ENCODE measurements at places on chromosomes 12 and 14.

- DNase-seq, result peak; percentile 48
These were observed 316.8 kb downstream of the PAWR start for GRCh38 chr12:79373896-79374499.

- no peak for DNase-seq
These were observed 261.7 kb downstream of the AEBP2 start for GRCh38 chr12:19700969-19701368.

GRCh38 chr14:69049675-69050074 is 70.6 kb upstream of the ACTN1 start:
- no peak for DNase-seq

GRCh38 chr14:100679707-100680438 is 46.8 kb upstream of the DLK1 start:
- no peak for DNase-seq

DNA sequence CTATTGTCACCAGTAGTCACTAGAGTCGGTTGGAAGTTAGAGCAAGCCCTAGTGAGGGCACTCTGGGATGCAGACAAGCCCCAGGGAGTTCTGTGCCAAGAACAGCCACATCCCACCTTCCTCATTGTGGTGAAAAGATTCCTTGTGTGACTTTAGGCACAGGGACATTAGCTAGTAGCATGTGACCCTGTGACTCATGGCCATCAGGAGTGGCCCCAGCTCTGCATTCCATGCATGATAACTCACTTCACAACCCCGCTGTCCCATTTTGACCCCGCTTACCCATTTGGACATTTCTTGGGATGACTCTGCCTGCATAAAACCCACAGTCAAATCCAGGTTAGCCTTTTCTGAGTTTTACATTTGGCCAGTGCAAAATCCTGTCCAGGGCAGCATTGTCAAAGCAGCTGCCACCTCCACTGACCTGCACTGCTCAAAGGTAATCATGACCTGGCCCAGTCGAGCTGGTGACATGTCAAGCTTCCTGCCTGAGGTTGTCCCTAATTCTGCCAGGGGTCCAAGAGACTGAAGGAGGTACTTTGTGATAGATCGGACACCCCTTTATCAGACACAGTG is 430.5 kb downstream of the DPF3 start:
- DNase-seq, result no peak

GRCh38 chr12:22229652-22230279 is 104.7 kb downstream of the ST8SIA1 start:
- no peak for DNase-seq

DNA sequence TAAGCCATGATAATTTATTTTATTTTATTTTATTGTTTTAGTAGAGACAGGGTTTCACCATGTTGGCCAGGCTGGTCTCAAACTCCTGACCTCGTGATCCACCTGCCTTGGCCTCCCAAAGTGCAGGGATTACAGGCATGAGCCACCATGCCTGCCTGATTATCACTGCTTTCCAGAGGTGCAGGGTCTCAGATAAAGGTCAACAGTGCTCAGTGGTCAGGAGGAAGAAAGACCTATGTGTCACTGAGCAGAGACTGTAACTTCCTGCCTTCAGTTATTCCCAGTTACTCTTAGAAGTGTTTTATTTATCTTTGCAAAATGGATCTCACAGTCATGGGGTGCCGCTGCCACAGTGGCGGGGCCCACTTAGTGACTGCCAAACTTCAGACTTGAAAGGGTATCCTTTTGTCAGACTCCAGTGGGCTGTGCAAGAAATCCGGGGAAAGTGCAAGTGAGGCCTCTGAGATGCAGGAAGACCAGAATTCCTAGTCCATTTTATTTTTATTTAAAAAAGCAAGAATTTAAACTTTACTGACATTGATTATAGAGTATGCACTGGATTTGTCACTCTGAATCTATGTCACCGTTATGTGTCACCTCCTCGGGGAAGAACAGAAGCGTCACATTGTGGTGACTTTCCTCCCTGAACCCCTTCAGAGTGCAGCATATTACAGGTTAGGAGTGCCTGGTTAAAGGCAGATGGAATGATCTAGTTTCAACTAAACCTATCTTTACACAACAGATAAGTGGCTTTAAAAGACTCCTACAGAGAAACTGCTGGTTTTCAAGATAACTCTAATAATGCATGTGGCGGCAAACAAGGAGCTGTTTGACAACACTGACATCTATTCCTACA is 59.1 kb upstream of the BICD1 start:
- no peak for DNase-seq

DNA sequence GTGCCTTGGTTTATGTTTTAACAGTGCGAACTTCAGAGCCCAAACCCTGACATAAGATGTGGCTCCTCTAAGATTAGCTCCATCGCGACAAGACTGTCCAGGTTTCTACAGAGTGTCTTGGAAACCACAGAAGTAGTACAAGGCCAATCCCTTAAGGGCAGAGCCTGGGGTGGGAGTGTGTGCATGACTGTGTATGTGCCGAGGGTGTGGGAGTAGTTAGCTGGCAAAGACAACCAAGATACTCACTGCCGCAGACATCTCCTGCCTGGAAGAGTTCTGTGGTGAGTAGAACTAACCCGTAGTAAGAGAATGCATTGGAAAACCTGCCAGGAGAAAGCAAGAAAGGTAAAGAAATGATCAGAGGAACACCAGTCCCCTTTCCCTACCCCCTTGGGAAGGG is 54.1 kb downstream of the DAO start:
- no peak for DNase-seq

- DNase-seq, result no peak
These were observed 323.9 kb downstream of the AACS start for GRCh38 chr12:125389061-125389697.

GRCh38 chr12:90253674-90254181 is 545.1 kb upstream of the ATP2B1 start:
- DNase-seq, result peak; percentile 62

DNA sequence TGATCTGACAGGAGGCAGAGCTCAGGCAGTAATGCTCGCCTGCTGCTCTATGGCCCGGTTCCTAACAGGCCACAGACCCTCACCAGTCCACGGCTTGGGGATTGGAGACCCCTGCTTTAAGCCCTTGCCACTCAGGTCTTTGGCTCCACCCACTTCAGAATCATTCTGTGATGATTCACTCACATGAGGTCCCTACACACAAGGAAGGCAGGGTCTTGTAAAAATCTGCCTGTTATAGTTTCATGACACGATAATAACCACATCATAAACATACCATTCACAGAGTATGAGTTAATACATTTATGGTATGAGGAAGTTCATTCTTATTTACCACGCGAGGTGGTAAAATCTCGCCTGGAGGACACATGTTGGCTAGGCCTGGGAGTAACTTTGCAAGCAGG is 29.0 kb upstream of the MAX start:
- no peak for DNase-seq

GRCh38 chr14:37843954-37844607 is 248.7 kb downstream of the TTC6 start:
- peak; percentile 43 for DNase-seq
